AG09309 (cell line): ENCODE measurements at places on chromosomes 6 and 20.
A peak's percentile ranks its signal among the peaks of the same experiment; 100 is the strongest.

- no peak for DNase-seq
Observed at GRCh38 chr6:99136488-99136887, 188.7 kb upstream of the FBXL4 start.

DNA sequence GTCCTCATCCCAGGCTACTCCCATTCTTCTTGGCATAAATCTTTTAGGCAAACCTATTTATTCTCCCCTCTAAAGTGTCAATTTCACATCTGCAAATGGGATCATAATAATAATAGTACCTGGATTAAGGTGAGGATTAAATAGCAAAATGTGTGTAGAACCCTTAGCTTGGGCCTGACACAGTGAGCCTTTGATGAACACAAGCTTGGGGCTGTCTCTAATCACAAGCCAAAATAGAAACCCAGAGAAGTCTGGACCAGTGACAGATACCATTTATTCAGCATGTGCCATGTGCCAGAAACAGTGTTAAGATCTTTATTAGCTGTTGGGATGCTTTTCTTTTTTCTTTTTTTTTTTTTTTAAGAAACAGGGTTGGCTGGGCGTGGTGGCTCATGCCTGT lies 14.9 kb upstream of the PARD6B start:
- DNase-seq, result no peak

- DNase-seq, result no peak
Observed at GRCh38 chr6:160013987-160014868, 45.3 kb downstream of the IGF2R start.

- DNase-seq, result no peak
Observed at GRCh38 chr6:43338243-43338642, 29.6 kb upstream of the CRIP3 start.

- no peak for DNase-seq
Observed at GRCh38 chr6:158072083-158072721, 90.5 kb downstream of the SYNJ2 start.

GRCh38 chr6:47111685-47112084 lies 69.6 kb upstream of the ADGRF1 start:
- no peak for DNase-seq

- no peak for DNase-seq
Observed at GRCh38 chr20:20505554-20505953, 137.7 kb downstream of the INSM1 start.

GRCh38 chr20:63688228-63689045 lies 8.0 kb upstream of the TNFRSF6B start:
- DNase-seq, result no peak

DNA sequence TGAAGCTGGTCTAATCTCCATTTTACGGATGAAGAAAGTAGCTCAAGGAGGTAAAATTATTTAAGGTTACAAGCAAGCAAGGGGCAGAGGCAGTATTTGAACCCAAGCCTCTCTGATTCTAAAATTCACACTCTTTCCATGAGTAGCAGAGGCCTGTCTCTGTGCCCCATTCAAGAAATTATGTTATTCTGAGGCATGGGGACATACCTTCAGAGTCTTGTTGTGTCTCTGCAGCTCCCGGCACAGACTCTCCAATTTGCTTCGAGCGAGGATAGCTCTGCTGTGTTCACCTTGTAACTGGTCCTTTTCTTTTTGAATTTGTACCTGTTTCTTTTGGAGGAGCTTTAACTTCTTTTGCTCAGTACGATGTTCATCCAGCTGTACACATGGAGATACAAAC lies 21.5 kb downstream of the TXLNB start:
- no peak for DNase-seq

- DNase-seq, result no peak
Observed at GRCh38 chr6:119348748-119349360, 707 bp downstream of the MAN1A1 start.

- peak; percentile 93 for DNase-seq
Observed at GRCh38 chr6:4603291-4603690, 172.9 kb upstream of the CDYL start.

DNA sequence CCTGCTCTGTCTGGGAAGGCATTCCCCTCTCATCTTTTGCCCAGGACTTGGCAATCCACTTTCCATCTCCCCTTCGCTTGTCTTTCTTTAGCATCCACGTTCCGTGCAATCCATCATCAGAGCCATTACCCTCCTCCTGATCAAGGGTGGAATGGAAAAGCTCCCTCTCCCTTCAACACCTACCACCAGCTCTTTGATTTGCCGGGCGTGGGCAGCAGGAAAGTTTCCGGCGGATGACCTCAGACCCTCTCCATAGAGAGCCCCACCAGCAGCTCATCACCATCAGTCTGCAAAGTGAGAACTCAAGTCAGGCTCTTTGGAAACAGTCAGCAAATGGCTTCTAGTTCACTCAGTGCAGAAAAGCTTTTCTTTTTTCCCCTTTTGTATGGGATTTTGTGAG lies 76.2 kb downstream of the TSHZ2 start:
- no peak for DNase-seq

- no peak for DNase-seq
Observed at GRCh38 chr6:111852725-111853124, 20.5 kb downstream of the FYN start.

DNA sequence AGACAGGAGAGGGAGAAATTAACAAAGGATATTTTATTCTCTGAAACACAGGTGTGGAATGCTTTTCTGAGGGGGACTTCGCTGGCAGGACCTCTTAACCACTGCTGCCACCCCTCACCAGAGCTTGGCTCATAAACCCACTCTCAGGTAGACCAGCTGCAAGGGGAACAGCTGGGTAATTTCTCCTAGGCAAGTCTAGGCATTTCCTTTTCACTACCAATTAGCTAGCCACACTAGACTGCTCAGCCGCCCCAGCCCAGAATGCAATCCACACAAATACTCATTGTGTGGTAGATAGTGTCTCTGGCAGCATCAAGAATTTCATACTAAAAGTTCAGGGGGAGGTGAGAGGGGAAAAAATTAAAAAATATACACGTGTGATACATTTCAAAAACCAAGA lies 267.6 kb upstream of the ID4 start:
- no peak for DNase-seq

- DNase-seq, result no peak
Observed at GRCh38 chr6:3433005-3433404, 23.8 kb downstream of the SLC22A23 start.

DNA sequence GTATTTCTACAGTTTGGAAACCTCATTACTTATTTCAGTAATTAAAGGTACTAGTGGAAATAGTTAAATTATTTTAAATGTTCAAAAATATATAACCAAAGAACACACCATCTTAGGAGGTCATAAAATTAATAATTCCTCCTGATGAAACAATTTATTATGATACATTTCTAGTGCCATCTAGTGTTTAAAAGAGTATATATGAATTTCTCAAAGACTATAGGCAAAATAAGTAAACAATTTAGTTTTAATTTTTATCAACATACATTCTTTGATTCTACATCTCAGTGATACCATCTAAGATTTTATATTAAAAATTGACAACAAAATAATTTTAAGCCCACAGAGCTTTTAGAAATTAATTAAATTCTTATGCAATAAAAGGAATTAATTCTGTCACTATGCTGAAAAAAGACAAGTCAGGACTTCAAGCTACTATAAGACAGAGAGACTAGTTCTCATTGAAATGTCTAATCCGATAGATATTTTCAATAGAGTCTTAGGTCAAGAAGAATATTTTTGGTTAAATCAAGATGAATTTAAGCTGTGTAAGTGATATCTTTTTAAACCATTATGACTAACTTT lies 107.8 kb upstream of the RNF217 start:
- DNase-seq, result no peak

DNA sequence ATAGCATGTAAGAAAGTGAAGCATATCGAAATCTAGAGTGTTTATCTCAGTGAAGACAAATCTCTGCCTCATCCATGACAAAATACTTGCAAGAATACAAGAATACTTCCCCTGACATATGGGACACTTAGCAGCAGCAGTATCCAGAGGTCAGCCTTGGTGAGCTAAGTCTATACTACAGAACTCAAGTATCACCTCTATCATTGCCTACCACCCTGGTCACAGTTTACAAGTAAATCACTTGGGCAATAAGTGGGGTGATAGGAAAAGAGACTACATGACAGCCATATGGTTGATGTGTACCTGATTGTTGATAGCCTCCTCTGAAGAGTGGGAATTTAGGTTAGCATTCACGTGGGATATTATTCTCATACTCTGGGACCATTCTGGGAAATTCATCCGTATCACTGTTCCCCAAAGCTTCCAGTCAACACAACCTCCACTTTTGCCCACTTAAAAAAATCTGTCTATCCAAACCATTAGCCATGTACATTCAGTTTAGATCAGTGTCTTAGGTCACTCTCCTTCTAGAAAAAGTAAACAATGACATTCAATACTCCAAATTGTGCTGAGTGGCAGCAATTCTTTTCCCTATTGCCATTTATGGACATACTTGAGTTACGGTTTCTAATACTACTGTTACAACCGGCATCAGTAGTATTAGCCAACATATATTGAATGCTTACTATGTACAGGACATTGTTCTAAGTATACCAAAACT lies 118.2 kb upstream of the PRSS16 start:
- DNase-seq, result no peak
